Hematopoietic multipotent progenitor cell treated with erythropoietin and hydrocortisone succinate and interleukin-3 and kit ligand, for 17 days (in vitro differentiated cells): ENCODE measurements at places on chromosomes 1 and 21.

DNA sequence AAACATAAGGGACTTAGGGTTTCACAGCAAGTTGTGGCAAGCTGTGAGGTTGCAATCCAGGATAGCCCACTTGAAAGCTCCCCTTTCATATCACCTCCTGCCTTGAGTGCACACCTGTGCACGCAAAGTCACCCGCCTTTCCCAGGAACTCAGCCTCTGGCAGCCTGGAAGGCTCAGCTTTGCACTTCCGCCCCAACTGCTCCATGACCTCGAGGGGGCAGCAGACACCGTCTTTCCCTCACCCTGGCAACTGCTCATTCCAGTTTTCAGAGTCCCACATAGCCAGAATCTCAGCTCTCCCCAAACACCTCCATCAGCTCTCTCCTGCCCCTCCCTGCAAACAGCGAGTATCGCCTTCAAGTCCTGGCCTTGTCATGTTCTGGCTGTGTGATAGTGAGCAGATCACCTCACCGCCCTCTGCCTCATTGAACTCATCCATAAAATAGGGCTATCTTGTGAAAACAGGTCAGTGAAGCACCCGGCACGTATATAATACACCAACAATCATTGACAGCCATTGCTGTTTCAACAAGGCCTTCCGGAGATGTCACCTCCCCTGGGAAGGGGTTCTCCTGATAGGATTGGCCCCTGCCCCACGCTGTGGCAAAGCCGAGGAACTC lies 32.2 kb upstream of the EPB41 start:
- peak; percentile 98 for DNase-seq

GRCh38 chr1:204151552-204152309 lies at the start of gene ETNK2:
ETNK2 (minus strand) TSS chr1:204152044; CDS start chr1:204151852, 192 bp downstream.
- DNase-seq = no peak

DNA sequence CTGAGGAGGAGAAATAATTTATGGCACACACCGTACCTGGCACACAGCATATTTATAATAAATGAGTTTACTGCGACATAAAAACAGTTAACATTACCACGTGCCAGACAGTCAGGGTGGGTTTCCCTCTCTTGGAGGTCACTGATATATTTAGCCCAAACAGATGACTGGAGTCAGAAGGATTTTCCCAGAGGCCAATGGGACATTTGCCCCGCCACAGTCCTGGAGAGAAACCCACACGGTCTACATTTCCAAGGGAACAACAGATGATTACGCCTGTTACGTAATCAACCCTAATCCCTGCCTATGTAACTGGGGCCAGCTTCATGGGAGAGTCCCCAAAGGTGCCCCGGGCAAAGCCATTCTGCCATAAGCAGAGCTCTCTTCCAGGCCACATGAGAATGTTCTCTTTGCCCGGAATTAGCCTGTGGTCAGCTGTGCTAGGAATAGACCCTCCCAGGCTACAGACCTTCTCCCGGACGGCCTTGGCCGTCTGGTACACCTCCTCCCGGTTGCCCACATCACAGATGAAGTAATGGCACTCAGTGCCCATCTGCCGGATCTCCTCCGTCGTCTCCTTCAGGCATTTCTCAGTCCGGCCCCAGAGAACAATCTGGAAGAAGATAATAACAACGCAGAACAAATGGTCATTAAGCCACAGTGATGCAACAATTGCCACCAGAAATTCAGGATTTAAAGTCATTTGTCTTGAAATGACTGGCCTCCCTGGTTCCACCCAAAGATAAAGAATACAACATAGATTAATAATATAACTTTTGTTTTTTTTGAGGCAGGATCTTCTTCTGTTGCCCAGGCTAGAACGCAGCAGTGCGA lies 37.7 kb downstream of the DHRS3 start:
- no peak for DNase-seq

GRCh38 chr1:228706305-228706704 lies 29.0 kb upstream of the RHOU start:
- no peak for DNase-seq
